ENCODE measurements at places on chromosomes 6 and 20.

GRCh38 chr20:37384683-37385174 lies 38.8 kb downstream of the SRC start:
- DNase-seq = no peak

DNA sequence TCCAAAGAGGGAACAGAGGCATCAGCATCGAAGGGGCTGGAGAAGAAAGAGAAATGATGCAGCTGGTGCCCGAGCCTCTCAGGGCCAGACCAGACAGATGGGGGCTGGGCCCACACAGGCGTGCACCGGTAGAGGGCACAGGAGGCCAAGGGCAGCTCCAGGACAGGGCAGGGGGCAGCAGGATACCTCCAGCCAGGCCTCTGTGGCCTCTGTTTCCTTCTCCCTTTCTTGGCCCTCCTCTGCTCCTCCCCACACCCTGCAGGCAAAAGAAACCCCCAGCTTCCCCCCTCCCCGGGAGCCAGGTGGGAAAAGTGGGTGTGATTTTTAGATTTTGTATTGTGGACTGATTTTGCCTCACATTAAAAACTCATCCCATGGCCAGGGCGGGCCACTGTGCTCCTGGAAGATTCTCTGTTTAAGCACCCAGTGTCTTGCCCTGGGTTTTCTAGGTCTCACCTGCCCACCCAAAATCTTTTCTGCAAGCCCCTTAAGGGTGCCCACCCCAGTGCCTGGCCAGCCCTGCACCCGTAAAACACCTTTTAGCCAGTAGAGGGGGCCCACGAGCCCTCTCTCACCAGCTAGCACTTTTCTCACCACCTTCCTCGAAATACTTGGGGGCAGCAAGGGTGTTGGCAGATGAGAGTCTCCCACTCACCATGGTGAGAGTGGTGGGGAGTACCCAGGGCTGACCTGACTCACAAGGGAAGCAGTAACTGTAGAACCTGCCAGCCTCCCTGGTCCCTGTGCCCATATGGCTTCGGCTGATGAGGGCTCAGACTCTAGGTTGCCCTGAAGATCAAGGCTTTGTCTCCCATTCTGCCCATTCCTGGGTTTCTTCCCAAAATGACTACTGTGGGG lies 35.7 kb upstream of the ID1 start:
- DNase-seq = no peak

- no peak for DNase-seq
These were observed 27.1 kb downstream of the COL20A1 start for GRCh38 chr20:63320041-63320511.

DNA sequence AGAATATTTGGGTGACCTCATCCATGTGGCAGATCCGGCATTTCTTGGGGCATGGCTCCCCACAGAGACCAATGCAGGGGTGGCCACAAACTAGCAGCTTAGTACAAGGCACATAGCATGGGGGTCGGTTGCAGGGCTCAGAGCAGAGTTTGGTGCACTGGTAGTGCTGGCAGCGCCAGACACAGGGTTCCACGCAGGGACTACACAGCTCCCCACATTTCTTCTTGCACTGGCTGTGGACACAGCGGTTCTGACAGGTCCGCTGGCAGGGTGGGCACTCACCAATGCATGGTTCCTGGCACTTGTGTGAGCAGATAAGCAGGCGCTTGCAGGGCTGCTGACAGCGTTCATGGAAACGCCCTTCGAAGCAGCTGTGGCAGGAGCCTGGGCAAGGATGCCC lies 29.1 kb downstream of the DDX27 start:
- no peak for DNase-seq

DNA sequence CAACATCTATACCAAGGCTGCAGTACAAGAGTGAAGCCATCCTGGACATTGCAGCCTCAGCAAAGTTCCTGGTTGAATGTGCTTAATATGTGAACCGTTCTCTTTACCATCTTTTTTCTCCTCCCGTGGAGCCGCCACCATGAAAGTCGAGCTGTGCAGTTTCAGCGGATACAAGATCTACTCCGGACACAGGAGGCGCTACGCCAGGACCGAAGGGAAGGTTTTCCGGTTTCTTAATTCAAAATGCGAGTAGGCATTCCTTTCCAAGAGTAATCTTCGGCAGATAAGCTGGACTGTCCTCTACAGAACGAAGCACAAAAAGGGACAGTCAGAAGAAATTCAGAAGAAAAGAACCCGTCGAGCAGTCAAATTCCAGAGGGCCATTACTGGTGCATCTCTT lies 8.4 kb upstream of the LINC00237 start:
- DNase-seq = no peak

DNA sequence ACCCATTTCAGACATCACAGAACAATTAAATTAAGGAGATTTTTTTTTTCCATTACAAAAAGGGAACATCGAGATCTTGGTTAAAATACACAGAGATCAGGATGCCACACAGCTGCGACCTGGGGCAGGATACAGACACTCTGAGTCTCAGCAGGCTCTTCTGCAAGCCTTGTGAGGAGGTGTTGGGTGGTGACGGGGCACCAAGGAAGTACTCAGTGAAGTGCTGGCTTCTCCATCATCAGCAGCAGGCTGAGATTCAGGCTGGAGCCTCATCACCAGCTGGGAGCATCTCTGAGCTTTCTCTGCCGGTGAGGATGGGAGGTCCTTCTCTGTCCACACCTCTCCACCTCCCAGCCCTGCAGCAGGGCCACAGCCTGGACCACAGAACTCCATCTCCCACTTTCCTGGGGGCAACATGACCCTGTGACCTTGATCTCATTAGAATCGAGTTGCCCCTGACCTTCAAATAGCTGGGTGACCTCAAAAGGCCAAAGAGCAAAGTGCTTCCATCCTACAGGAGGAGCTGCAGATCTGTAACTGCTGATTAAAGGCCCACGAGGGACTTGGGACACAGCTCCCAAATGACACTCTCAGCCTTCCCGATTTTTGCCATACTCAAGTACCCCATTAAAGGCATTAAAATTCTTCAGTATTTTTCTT lies 16.0 kb downstream of the PMEPA1 start:
- DNase-seq = no peak

DNA sequence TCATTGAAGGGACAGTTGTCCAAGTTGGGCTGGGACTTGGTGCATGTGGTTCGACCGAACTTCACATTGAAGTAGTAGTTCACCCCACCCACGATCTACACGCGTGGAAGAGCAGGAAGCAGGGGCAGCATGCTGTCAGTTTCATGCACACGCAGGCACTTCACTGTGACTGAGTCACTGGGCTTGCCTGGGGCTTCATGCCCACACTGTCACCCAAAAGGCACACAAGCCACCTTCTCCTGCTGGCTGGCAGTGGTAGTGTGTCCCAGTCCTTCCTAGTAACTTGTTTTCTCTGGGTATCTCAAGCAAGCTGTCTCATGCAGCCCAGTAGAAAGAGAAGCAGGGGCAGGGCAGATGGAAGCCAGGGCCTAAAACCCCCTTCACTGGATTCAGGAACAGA lies 2.0 kb downstream of the CST5 start:
- DNase-seq = no peak

DNA sequence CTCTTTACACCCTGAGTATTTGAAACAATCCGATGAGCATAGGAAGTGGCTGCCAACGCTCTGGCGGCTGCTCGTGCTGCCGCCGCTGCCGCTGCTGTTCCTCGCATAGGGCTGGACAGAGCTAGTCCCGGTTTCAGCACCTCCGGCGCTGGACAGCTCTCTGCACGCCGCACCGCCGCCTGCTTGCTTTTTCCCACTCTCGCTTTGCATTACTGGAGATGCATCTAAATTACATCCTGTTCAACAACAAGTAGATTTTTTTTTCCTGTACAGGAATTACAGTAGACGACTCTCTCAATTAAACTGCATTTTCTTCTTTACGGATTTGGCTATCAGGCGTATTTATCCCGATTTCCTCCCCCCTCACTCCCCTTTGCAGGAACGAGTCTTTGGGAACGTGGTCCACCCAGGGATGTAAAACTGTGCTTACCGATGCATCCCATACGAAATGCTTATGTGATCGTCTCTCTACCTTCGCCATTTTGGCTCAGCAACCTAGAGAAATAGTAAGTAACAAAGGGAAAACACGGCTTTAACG lies 563.8 kb downstream of the LMBRD1 start:
- DNase-seq = peak; percentile 37

DNA sequence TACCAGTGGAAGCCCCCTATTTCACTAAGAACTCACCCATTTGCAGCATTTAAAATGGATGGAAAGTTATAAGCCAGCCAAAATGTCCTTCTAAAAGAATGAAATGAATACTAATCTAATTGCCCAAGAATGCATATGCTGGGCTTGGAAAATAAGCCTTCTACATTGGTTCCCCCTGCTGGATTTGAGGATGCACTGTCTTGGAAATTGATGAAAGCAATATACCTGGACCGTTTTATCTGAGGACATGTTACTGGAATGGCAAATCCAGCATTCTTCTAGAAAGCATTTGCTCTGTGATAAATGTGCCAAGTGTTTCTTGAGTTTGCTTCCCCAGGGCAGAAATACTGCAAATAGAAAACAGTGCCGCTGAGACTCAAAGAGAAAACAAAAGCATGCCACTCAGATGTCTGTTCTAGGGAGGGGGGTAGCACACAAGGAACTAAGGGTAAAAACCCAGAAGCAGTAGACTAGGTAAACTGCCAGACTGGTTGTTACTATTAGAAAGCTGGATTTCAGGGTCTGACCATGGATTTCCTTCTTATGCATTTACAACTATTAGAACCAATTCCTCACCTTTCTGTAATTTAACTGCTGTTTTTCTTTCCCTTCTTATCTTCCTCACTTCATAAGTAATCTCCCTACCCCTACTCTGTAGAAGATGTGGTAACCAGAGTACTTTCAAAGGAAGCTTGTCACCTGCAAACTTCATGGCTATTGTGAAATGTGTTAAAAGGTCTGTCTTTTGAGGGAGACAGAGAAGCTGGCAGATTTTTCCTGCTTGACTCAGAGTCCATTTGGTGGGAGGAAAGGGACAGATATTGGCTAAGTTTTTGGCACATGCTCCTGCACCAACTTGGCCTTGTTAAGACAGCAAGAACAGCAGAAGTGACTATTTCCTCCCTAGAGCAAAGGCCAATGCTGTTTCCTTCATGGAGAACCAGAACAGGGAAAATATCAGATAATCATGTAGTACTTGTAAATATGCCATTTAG lies 642.6 kb downstream of the KIF16B start:
- DNase-seq = no peak

DNA sequence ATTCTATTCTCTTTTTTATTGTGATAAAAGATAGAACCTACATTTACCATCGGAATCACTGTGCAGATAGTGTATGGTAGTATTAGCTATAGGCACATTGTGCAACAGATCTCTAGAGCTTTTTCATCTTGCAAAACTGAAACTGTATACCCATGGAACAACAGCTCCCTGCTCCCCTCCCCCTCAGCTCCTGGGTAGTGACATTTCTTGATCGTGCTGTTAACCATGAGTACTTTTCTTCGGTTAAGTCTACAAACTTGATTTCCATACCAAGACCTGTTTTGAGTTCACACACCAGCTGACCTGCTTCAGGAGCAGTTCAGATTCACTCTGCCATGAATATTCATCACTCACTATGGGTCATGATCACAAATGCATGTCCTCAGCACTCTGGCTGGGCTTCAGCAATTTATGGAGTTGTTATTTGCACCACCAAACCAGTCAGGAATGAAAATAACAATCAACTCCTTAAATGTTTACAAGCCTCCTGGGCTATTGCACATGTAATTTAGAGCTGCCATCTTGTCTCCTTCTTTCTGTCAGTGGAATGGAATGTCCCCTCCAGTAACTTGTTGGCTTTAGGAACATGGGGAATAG lies 32.8 kb downstream of the PRDM1 start:
- no peak for DNase-seq

DNA sequence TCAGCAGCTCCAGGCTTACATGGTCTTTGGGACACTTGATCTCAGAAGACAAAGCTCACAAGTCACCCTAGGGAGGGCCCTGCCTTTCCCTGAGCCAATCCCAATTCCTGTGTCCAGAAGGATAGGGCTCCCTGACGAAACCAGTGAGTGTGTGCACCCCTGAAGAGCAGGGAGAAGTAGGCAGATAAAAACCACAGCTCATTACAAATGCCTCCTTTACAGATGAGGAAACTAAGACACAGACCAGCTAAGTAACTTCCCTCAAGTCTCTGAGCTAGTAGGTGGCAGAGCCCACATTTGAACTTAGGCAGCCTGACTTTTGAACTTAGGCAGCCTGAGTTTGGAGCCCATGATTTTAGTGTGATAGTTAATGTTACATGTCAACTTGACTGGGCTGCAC lies 6.7 kb upstream of the ZFAND3 start:
- DNase-seq = no peak

DNA sequence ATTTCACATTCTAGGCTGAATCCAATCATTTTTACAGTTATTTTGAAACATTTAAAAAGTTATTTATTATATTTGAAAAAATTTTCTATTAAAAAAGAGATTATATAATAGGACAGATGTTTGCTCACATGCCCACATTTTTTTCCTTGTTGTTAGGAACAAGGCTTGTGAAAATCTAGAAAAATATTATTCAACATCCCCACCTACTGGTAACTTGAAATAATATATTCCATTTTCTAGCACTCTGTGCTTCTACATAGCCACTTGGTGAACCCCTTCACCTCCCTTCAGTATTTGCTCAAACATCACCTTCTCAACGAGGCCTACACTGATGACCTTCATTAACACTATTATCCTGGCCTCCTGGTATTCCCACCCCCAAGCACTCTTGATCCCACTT lies 18.3 kb upstream of the GPRC6A start:
- DNase-seq = no peak

GRCh38 chr6:102038964-102039363 lies 645.5 kb downstream of the GRIK2 start:
- no peak for DNase-seq

- DNase-seq = peak; percentile 79
These were observed 196.0 kb downstream of the BTBD3 start for GRCh38 chr20:12113468-12114371.

GRCh38 chr20:46767127-46767761 lies 57.8 kb downstream of the SLC2A10 start:
- no peak for DNase-seq

GRCh38 chr20:4767084-4767483 lies 45.4 kb downstream of the PRND start:
- DNase-seq = no peak

- no peak for DNase-seq
These were observed 64.8 kb downstream of the HIVEP2 start for GRCh38 chr6:142880201-142880600.

DNA sequence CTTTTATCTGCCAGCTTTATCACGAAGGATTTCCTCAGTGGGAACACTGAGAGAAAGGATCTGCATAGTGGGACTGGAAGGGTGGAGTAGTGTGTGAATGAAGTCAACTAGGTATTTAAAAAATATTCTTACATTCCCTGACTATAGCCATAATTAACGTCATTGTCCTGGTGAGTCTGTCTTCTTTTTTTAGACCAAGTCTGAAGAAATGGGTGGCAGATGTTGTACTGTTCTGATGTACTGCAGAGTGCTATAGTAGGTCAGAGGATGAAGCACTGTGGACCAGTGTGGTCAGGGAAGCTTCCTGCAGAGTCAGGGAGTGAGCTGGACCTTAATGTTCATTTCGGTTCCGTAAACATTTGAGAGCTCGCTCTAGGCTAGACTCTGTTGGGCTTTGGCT lies 11.9 kb downstream of the TULP4 start:
- no peak for DNase-seq
